SK-N-SH (cell line): ENCODE measurements at places on chromosomes 12 and 14.

GRCh38 chr12:39675263-39675662 is 55.7 kb upstream of the ABCD2 start:
- no peak for DNase-seq

DNA sequence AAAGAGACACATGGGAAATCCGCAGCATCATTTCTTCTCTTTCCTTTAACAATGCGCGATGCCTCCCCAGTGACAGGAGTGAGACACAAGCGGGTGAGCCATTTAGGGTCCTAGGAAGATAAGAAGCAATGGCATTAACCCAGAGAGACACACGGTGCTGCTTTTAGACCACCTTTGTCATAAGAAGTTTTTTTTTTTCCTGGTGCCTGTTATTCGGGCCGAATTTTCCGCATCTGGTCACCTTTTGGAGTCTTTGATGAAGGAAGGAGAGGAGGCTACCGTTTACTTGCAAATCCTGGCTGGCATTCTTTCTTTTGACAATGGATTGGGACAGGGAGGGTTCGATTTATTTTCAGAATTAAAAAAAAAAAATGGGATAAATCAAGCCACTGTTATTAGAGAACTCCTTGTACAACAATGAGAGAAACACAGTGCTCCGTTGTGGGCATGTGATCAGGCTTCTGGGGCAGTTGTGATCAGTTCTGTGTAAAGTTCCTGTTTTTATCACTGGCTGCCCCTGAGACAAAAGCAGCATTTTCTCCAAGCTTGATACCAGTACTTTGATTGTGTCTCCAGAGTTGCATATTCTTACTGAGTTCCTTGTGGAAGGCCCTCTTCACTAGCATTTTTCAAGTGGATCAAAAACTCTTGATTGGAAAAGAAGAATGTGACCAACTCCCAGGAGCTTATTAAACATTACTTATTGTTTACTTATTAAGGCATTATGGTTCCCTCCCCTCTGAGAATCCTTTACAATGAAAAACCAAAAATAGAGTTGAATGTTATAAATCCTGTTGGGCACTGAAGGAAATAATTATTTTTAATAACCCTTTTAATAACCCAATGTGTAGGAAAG is 1.1 kb downstream of the DIP2B start:
- no peak for DNase-seq

DNA sequence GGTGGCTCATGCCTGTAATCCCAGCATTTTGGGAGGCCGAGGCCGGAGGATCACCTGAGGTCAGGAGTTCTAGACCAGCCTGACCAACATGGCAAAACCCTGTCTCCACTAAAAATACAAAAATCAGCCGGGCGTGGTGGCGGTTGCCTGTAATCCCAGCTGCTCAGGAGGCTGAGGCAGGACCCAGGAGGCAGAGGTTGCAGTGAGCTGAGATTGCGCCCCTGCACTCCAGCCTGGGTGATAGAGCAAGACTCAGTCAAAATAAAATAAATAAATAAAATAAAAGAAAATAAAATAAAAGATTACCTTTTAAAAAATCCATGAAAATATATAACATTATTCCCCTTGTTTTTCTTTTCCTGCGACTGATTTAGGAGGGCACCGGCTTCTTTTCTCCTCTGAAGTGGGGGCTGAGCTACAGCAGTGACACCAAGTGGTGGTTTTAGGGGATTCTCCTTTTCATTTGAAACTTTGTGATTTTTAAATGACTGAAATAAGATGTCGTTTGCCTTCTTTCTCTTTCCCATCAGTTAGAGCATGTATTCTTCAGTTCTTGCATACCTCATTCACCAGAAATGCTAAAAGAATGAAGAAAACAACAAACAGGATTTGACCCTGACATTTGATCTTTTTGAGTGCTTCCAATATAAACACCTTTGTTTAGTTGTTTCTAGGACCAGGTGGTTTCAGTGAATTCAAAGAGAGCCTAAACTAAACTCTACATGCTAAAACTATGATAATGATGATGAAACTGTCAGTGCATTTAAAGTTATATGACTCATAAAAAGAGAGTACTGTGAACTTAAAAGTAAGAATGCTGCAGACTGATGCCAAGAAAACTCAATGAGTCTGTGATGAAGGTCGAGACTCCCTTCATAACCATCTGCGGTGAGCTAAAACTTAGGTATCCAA is 22.6 kb upstream of the PKP2 start:
- DNase-seq: peak; percentile 66

DNA sequence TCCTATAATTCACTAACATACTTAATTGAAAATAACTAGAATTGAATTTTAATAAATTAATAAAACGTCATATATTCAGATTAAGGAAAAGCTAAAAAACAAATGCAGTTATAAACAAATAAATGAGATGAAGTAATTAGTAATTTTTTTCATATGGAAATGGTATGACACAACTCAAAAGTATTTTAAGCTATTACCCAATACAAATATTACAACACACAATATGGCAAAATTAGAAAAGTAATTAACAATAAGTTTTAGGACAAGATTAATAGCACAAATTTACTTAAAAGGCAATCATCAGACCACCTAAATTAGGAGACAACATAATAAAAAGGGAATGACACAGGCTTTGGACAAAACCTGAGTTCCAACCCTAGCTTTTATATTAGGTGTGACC is 81.7 kb downstream of the EEA1 start:
- DNase-seq: no peak

GRCh38 chr12:110697236-110697635 is 8.3 kb upstream of the HVCN1 start:
- DNase-seq: no peak

DNA sequence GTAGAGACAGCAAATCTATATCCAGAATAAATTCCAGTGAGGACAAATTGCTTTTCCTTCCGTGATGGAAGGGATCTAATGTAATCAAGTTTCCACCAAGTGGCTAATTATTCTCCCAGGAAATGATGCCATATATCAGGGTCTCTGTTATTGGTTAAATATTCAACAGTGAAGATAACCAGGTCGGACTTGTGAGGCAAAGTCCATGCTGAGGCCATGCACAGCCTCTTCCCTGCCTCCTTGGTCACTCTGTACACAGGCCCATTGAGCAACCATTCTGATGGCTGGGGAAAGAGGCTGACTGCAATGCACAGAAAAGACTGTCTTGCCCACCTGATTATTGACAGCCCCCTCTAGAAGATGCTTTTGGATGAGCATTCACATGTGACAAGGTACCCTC is 90.1 kb downstream of the TNFAIP2 start:
- no peak for DNase-seq
